ENCODE measurements at places on chromosomes 12 and 14. TPM values are rescaled to one million over a fixed set of nuclear protein-coding genes. Genes with fewer than 3 reads are reported as not detected.

Gene LRP1-AS
- not detected for total RNA-seq

Gene CLEC2B
- 19.3 TPM for total RNA-seq

Gene C12orf76
- total RNA-seq, result 13.5 TPM

Gene ALG10B
- total RNA-seq, result 6.0 TPM

Gene FBLN5
- 49.5 TPM for total RNA-seq

Gene TAS2R14
- 4.1 TPM for total RNA-seq

Gene HOXC12
- not detected for total RNA-seq

Data from smooth muscle cell of trachea (primary cell).